Activated naive CD8-positive, alpha-beta T cell treated with anti-CD3 and anti-CD28 coated beads, Interleukin-2, amount 10 ng/mL, durations not matched to agents 7 days and 5 days (primary cell): ENCODE measurements at places on chromosomes 13 and 19. TPM values are rescaled to one million over a fixed set of nuclear protein-coding genes. Genes with fewer than 3 reads are reported as not detected.

GRCh38 chr19:6221878-6222746, 57.7 kb downstream of the MLLT1 start:
- DNase-seq, result no peak
- H3K4me3 ChIP-seq, result no peak overlapping the region
- H3K4me1 ChIP-seq, result no peaks in the 10 kb centered on the region
- H3K27ac ChIP-seq, result no peak overlapping the region
- H3K36me3 ChIP-seq, result peaks cover 2% of the 10 kb centered on the region
- no peaks in the 10 kb centered on the region for H3K27me3 ChIP-seq

DNA sequence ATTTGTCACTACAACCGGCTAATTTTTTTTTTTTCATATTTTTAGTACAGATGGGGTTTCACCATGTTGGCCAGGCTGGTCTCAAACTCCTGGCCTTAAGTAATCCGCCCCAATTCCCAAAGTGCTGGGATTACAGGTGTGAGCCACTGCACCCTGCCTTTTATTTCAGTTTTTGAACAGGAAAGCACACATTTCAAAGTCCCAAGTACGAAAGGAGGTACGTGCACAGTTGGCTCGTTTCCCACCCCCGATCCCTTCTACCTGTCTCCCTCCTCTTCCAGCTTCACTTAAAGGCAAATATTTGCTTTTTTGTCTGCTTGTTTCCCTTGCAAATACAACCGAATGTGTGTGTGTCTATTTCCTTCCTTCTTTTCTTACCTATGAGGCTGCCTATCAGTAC, 30.5 kb downstream of the ZIC5 start:
- H3K27ac ChIP-seq, result no peak overlapping the region
- H3K4me1 ChIP-seq, result no peaks in the 10 kb centered on the region
- no peaks in the 10 kb centered on the region for H3K36me3 ChIP-seq
- DNase-seq, result no peak

- no peak for DNase-seq
- no peak overlapping the region for H3K4me3 ChIP-seq
- no peak overlapping the region for H3K27ac ChIP-seq
- no peaks in the 10 kb centered on the region for H3K4me1 ChIP-seq
- no peaks in the 10 kb centered on the region for H3K36me3 ChIP-seq
- H3K27me3 ChIP-seq, result no peaks in the 10 kb centered on the region
These were observed 428.4 kb downstream of the COG6 start for GRCh38 chr13:40083841-40084240.

- no peak for DNase-seq
- H3K36me3 ChIP-seq, result no peaks in the 10 kb centered on the region
- no peak within 1 kb of the TSS for H3K4me3 ChIP-seq
- no peak within 1 kb of the TSS for H3K27ac ChIP-seq
- H3K27me3 ChIP-seq, result peaks cover 51% of the 10 kb centered on the region
- peaks cover 11% of the 10 kb centered on the region for H3K4me1 ChIP-seq
These were observed at the start of gene HRC for GRCh38 chr19:49155005-49155819. HRC (minus strand) TSS chr19:49155396; CDS start chr19:49155237, 159 bp downstream.

DNA sequence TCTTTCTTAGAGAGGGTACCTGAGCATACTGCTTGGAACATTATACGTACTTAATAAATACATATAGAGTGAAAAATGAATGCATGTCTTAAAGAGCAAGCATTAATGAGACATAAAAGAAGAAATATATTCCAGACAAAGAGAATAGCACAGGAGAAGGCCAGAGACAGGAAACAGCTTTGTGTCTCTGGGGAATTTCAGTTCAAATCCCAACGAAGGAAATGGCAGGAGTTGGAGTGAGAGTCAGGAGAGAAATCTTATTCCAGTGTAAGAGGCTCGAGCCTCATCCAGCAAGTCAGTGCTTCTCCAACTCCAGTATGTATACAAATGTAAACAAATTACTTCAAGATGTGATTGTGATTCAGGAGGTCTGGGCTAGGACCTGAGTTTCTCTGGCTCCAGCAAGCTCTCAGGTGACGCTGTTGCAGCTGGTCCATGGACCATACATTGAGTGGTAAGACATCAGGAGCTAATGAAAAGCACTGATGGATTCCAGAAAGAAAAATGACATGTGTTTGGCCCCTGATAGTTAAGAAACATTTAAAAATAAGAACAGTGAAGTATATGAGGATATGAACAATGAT, 108.2 kb downstream of the RAP2A start:
- H3K36me3 ChIP-seq, result no peaks in the 10 kb centered on the region
- DNase-seq, result no peak
- H3K4me1 ChIP-seq, result peaks cover 5% of the 10 kb centered on the region
- peaks cover 4% of the 10 kb centered on the region for H3K27me3 ChIP-seq
- H3K4me3 ChIP-seq, result no peak overlapping the region
- no peak overlapping the region for H3K27ac ChIP-seq

- H3K4me1 ChIP-seq, result no peaks in the 10 kb centered on the region
- no peak overlapping the region for H3K27ac ChIP-seq
- H3K27me3 ChIP-seq, result no peaks in the 10 kb centered on the region
- no peaks in the 10 kb centered on the region for H3K36me3 ChIP-seq
- DNase-seq, result no peak
These were observed 1262.7 kb upstream of the MIR17HG start for GRCh38 chr13:90084684-90085290.

- no peak for DNase-seq
- no peak overlapping the region for H3K27ac ChIP-seq
- no peak overlapping the region for H3K4me3 ChIP-seq
- peaks cover 2% of the 10 kb centered on the region for H3K27me3 ChIP-seq
These were observed 385.7 kb downstream of the DCT start for GRCh38 chr13:94093652-94094315.

DNA sequence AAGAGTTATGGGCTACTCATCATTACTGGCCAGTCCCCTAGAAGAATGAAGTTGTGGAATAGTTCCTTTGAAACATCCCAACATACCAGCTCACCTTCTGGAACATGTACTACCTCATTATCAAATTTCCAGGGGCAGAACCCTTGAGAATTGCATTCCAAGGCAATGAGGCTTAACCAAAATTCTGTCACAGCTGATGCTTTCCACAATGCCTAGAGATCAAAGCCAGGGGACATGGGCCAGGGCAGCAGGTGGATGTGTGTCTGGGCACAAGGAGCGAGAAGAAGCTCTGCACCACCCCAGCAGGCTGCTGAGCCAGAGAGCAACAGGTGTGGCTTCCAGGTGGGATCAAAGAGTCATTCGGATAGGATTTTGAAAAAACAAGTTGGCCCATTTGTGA, 362.1 kb downstream of the EFNB2 start:
- no peak overlapping the region for H3K27ac ChIP-seq
- H3K4me3 ChIP-seq, result no peak overlapping the region
- H3K27me3 ChIP-seq, result no peaks in the 10 kb centered on the region
- no peaks in the 10 kb centered on the region for H3K4me1 ChIP-seq
- no peak for DNase-seq

CASP14 gene
- total RNA-seq, result not detected
